ENCODE measurements at places on chromosomes 5 and 9.

GRCh38 chr5:125408448-125409233 lies 662.2 kb upstream of the ZNF608 start:
- DNase-seq: no peak

DNA sequence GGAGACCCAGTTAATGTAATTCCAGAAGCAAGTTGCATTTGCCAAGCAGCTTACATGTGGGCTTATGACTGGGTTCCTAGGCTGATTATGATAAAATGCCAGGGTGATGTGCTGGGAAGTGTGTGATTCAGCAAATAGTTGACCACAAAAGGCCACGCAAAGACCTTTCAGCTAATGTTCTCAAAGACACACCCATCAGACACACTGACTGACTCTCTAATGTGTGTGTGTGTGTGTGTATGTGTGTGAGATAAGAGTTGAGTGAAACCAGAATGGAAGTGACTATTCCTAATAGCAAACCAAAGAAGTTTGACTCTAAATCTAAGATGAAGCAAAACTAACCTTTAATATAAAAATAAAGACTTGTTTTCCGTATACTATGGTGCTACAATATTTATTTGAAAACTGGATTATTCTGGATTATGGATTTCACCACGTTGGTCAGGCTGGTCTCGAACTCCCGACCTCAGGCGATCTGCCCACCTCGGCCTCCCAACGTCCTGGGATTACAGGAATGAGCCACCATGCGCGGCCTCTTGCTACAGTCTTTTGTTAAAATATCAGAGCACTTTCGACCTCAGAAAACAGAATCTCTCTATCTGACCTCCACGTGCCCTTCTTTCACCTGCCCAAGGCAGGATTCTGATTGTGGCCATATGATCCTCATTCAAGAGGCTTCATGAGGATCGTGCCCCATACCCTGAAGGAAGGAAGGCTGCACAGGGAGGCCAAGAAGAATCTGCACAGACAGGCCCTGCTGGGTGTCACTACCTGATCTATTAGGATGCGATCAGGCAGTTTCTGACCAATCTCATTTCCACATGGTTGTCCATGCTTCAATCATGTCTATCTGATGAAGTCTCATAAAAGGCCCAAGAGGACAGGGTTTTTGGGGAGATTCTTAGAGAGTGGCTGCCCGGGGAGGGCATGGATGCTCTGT lies 75.6 kb downstream of the USP20 start:
- no peak for DNase-seq

- DNase-seq: no peak
Observed at GRCh38 chr5:100772006-100772405, 131.1 kb downstream of the ST8SIA4 start.

DNA sequence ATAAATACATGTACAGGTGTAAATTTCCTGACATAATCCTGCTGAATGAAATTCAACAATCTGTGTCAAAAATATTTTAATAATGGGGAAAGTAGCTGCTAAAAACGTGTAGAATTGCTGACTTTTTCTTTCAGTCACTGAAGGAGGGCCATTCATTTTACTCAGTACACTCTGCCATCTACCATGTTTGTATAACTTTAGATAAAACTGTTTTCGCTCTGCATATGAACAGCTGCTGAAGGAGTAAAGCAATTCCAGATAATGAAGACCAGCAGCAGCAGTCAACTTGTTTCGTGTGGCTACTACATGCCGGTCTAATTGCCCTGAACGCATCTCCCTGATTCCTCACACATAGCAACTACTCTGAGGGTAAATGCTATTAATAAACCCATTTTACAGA lies 380.5 kb downstream of the SPOCK1 start:
- no peak for DNase-seq

GRCh38 chr9:95096807-95097206 lies 220.7 kb downstream of the FANCC start:
- no peak for DNase-seq

- no peak for DNase-seq
Observed at GRCh38 chr9:3281399-3281798, 244.4 kb downstream of the RFX3 start.

DNA sequence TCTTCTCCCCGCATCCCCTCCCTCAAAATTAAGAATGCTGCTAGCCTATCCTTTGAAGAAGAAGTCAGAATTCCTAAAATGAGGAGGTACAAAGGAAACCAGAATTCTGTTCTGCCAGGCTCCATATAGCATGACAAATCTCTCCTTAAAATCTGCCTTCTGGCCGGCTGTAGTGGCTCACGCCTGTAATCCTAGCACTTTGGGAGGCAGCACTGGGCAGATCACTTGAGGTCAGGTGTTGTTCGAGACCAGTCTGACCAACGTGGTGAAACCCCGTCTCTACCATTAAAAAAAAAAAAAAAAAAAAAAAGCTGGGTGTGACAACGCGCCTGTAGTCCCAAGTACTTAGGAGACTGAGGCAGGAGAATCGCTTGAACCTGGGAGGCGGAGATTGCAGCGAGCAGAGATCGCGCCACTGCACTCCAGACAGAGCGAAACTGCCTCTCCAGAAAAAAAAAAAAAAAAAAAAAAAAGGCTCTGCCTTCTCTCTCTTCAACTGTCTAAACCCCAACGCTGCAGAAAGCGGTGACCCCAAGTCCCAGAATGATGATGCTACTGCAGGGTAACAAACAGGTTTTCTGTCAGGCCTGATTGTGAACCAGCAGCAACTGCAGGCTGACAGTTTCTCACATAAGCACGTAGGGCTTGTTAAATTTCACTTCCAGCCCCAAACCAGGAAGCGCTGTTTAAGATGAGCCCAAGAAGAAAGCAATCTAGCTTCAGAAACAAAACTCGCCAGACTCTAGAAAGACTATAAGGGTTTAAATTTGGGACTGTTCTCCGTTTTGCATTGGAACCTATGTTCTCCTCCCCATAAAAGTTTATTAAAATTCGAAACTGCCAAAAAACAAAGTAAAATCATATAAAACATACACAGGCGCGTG lies 963 bp upstream of the CAST start:
- DNase-seq: no peak

DNA sequence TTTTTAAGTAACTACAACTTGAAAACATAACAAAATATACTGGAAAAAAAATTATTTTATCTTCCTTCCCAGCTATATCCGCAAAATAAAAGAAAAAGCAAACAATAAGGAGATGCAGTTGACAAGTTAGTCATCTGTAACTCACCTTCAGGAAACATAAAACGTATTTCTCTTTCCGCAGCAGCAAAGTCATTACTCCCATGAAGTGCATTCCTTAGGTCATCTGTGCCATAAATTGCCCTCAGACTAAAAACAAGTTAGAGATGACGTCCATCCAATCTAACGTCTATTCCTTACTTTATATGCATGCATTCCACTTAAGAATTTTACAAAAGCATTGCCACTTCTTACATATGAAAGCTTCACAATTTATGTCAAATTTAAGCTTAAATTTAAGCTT lies 10.9 kb downstream of the NME5 start:
- no peak for DNase-seq

- no peak for DNase-seq
Observed at GRCh38 chr9:136546697-136547501, 1.1 kb upstream of the NOTCH1 start.

GRCh38 chr5:83092619-83093018 lies 15.3 kb downstream of the XRCC4 start:
- DNase-seq: no peak

- DNase-seq: no peak
Observed at GRCh38 chr5:72651109-72651508, 143.9 kb upstream of the ZNF366 start.

DNA sequence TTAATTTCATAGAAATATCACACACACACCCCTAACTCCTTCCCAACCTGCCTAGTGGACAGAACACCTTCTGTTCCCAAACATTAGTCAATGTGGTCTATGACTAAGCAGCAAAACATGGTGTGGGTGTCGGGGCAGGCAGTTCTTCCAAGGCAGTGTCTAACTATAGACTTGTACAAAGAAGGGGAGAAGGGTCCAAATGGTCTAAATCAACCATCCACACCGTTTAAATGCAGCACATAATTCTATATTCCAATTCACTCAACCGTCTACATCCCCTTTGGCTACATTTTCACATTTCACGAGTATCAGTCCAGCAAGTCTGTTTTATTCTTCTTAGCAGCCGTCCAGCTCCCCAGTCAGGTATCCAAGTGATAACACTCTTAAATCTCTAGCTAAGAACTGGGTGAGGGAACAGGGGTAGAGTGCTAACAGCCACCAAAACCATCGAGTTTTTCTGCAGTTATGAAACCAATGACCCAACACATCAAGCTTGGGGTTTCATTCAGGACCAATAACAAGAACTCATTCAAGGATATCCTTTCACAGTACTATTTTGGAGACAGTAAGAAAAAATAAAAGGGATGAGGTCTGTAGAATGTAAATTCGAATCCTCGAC lies 3.3 kb downstream of the ZNF608 start:
- DNase-seq: no peak

GRCh38 chr9:1759771-1760300 lies 255.3 kb upstream of the SMARCA2 start:
- DNase-seq: peak; percentile 13

DNA sequence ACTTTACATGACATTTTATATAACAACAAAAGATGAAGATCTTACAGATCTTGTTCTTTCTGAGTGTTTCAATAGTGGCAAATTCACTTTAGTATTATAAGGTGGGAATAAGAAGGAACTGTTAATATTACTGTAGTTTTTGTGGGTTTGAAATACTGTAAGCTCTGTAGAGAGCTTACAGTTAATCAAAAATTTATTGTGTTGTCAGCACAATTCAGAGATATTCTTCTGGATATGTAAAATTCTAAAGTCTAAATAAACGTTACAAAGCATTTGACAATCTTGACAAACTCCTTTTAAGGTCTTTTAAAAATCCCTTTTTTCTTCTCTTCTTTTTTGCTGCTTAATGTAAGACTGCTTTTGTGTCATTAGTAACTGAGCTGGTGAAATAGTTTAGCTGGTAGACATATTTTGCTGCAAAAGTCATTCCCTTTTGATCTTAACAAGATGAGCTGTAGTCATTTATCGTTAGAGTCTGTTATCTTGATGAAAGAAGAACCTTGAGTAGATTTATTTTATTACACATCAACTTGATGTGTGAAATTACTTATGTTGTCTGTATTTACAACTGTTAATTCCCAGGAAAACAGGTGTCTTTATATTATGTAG lies 186.0 kb downstream of the WDR70 start:
- DNase-seq: no peak

DNA sequence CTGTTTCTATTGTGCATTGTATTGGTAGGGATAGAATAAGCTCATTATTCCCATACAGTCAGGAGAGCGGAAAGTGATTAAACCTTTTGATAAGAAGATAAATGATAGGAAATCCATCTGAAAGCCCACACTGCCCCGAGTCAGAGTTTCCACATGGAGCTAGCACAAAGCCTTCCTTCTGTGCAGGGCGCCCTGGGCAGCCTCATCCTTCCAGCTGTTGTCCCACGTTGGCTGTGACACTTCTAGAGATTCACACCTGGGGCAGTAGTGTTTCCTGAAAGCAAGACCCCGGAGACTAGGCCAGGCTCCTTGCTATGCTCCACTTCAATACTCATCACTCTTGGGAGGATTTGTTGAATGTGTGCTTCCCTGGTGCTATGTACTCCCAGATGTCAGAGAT lies 172.4 kb downstream of the SEMA6A start:
- no peak for DNase-seq

DNA sequence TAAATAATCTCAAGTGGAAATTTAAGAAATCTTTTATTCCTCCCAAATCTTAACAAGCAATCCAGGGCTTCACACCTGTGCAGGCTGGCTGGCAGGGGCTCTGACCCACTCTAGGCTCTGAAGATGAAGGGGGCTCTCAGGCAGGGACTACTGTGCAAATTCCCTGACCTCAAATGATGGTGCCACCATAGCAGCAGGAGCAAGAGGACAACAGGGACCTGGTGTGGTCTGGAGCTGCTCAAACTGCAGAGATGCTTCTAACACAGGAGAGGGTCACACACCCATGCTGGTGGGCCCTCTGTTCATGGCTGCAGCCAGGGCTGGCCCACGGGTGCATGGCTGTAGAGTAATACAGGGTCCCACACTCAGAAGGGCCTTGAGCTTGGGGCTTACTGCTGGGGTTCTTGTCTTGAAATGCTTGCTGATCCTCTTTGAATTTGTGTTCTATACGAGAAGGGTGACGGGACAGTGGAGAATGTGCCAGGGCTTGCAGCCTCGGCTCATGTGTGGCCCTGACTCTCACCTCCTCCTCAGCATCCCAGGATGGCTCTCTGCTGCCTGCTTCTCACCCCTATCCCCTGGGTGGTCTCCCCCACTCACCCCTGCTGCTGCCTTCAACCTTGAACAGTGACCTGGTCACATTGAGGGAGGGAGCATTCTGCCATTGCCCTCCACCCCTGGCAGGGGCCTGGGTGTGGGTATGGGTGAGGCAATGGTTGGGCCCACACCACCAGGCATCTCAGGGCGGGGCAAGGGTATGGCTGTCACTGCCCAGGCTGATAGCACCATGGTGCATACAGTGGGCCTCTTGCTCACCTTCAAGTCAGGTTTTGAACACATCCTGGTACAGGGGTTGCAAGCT lies 191.7 kb downstream of the FSTL4 start:
- no peak for DNase-seq

DNA sequence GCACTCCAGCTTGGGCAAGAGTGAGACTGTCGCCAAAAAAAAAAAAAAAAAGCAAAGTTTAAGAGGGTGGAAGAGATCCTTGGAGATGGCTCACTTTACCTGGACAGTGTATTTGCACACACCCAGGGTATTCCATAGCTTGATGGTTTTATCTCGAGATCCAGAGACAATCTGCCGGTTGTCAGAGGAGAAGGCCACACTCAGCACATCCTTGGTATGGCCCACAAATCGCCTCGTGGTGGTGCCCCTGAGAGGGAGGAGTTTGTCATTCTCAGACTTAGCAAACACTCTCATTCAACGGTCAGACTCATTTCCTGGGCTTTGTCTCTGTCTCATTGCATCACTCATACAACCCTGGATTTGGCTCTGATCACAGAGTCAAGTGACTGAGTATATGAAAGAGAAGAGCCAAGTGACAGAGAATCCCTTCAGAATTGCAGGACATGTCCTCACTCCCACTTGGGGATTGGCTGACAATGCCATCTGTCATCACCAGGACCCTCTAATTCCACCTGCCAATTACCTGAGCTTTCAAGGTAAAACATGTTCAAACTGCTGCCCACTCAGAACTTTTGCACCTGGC lies 2.2 kb downstream of the RACK1 start:
- no peak for DNase-seq

DNA sequence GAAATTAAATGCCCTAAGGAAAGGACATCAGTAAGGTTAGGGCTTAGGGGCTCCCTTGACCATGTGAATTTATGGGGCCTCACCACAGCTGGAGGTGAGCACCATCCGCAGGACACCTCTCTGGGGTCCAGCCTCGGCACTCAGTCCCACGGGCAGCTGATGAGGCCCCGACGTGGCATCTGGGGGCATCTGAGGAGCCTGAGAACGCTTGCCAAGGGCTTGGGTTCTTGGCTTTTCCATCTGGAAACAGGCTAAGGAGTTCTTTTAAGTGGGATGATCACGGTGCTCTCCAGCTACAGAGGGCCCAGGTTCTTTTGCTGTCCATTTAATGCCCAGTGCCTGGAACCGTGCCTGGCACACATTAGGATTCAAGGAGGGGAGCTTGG lies 3.6 kb downstream of the NKX2-5 start:
- no peak for DNase-seq
